Activated CD4-positive, alpha-beta T cell treated with anti-CD3 and anti-CD28 coated beads for 48 hours (primary cell): ENCODE measurements at places on chromosomes 7 and 10.

DNA sequence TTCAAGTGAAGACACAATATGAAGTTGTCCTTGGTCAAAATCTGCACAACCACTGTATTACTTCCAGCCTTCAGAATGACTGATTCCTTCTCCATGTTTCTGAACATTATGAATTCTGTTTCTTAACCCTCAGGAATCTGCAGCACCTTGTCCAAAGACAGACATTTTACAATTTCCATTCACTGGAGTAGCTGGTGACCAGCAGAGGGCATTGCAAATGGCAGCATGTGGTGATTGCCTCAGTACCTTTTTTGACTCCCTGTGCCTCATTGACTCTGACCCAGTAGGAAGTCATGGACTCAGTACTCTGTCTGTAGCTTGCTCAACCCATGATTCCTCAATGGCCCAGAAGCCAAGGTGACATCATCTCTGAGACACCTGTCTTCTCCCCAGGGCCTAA lies 879 bp upstream of the VPS41 start:
- no peak for DNase-seq

DNA sequence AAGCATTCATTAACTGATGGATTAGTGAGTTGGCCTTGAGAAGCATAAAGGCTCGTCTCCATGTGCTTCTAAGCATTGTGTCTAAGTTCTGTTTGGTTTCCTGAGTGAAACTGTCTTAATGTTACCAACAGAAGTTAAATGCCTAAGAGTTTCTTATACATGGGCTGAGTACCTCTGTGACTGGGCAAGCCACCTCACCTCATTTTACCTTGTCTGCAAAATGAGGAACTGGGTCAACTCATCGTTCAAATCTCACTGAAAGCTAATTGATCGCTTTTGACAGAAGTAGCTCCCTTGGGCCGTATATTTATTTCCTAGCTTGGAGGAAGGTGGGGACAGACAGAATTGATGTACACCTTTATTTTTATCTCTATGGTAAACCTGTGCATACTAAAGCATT lies 88.9 kb downstream of the TCF7L2 start:
- DNase-seq = no peak

- DNase-seq = no peak
Measured at GRCh38 chr10:16853201-16853600, 36.0 kb upstream of the RSU1 start.

- no peak for DNase-seq
Measured at GRCh38 chr7:2635148-2635668, 3.4 kb downstream of the TTYH3 start.

DNA sequence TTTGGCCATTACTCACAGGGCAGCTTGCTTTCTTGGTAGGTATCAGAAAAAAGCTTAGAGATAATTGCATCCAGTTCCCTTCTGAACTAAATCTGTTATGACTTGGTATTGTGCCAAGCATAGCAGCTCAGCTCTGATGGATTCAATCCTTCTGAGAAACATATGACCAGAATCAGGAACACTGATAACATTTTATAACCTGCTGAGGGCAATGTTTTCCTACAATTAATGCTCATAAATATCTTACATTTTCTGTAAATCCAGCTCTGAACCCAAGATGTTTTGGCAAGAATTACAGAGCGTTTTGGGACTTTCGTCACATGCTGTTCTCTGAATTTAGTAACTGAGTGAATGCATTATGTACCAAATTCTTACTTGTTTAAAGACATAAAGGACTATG lies 167.8 kb downstream of the KIF20B start:
- no peak for DNase-seq

DNA sequence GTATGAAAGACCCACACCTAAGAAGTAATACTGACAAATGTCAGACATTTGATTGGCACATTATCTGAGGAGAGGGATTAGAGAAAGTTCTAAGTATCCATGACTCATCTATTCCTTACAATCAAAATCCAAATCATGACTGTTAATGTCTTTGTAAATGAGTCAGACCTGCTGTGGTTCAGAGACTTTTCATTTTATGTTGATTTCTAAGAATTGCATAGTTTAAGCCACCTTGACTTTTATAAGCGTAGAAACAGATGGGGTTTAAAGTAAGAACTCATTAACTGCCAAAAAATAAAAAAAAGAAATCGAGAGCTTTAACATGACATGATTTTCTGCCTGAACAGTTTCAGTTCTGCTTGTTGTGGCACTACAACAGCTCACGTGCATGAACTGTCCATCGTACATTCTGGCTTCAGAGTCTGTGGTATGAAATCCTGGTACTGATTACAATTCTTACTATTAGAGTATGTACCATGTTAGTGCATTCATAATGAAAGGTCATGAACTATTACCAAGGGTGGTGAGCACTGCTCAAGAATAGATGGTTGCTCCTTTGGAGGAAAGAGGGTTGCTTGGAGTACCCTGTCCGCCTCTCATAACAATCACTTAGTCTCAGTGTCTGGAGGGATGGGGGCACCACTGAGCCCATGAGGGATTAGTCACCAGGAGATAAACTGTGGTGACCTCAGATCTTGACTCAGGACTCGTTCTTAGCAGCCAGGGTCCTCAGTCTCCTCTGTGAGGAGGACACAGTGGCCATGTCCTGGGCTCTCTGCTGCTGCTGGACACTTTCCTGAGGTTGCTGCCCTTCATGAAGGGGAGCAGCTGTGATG lies 42.2 kb downstream of the ACSM6 start:
- DNase-seq = peak; percentile 49

DNA sequence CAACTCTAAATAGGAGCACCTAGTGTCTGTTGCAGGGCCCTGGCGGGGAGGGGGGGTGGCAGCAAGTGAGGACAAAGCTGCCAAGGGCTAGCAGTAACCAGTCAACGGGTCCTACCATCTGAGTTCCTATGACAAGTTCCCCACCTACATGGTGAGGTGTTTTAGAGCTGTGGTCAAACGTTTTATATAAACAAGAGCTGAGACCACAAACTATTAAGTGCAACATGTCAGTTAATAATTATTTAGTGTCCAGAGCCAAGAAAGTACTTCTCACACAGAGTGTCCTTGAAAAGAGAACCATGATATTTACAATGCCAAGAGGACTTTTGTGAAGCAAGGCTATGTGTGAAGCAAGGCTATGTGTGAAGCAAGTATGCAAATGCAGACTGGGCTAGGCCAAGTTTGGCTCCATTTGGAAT lies 434.7 kb downstream of the TNS3 start:
- DNase-seq = no peak

DNA sequence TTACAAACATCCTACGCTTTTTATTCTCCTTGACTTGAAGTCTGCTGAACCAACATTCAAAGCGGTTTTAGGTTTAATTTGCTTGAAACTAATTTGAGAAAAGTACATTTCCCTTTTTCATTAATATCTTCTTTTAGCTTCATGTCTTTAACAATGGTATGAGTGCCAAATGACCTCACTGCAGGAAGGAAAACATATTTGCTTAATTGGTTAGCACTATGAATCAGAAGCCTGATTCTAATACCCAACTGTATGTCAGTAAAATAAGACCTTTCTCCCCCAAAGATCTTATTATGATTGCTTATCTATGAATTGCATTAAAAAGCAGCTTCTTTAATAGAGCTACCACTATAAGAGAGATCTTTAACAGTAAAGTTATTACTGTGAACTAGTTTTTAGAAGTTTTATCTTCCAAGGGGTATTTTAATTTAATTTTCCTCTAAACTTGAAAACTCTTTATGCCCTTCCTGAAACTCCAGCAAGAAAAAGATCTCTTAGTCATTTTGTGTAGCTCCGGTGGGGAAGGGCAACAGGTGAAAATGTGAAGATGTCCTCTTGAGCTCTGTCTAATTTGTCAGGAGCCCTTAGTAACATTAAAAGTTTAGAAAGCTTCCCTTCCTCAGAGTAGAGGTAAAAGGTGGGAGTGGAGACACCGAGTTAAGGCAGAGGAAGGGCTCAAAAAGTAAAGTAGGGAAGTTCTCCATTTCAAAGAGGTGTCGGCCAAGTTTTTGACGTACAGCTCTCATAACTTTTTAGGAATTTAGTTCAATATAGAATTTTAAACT lies 6.1 kb downstream of the COL1A2 start:
- DNase-seq = no peak

DNA sequence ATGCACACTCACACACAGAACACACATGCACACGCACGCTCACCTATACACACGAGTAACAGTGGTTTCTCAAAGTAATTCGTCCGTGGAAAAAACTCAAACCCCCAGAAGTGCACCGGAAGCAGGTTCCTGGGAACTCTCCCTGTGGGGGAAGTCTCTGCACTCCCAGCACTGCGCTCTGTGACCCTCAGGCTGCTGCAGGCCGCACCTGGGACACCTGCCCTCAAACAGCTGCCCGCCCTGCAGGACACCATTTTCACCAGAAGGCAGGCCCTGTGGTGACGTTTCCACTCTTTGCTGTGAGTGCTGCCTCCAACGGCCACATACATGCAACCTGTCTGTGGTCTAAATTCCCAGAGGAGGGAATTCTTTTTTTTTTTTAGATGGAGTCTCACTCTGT lies 21.3 kb downstream of the YKT6 start:
- DNase-seq = no peak

- DNase-seq = no peak
Measured at GRCh38 chr7:54881816-54882520, 123.0 kb upstream of the SEC61G start.

- DNase-seq = no peak
Measured at GRCh38 chr7:82021713-82022112, 251.9 kb upstream of the HGF start.

- no peak for DNase-seq
Measured at GRCh38 chr10:118278649-118279048, 63.5 kb downstream of the FAM204A start.

- DNase-seq = no peak
Measured at GRCh38 chr10:15817409-15818046, 42.8 kb downstream of the MINDY3 start.

DNA sequence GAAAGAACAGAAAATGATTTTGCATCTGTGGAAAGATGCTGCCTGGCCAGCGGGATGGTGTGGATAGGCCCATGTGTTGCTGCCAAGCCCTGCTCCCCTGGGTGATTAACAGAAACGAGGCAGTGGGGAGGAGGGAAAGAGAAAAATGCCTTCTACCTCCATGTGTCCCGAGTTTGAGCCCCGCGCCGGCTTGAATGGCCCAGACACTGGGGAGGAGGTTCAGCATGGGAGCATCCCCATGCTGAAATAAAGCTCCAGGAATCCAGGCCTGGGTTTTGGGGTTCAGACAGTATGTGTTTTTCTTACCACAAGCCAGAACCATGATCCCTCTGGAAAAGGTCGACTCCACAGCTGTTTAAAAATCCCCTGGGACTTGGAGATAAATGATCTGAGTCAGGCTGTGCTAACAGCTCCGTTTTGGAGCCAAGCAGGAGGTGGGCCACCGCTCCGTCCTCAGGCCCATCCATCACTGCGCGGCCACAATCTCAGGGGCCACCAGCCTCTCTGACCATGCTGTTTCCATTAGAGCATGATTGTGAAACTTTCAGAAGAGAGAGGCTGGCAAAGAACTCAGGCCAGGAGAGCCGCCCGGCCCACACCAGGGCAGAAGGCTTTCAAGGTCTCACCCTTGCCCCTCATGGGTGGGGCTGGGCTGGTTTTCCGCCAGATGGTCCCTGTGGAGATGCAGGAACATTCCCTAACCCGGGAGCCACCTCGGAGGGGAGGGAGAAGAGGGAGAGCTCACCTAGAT lies 299.7 kb downstream of the ZEB1 start:
- no peak for DNase-seq
